ENCODE measurements at places on chromosomes 2 and 18. TPM values are rescaled to one million over a fixed set of nuclear protein-coding genes. Genes with fewer than 3 reads are reported as not detected.

Gene C2orf74
- 3.2 TPM for total RNA-seq

Gene POTEI
- total RNA-seq: not detected

Gene UGT1A4
- total RNA-seq: 1.1 TPM

Gene OTX1
- 0.85 TPM for total RNA-seq

Gene ABCG8
- not detected for total RNA-seq

Gene CPO
- total RNA-seq: not detected

Gene ACMSD
- not detected for total RNA-seq

Gene FABP1
- total RNA-seq: not detected

- no peak for DNase-seq
- H3K27me3 ChIP-seq: no peaks in the 10 kb centered on the region
- peak overlapping the region; percentile 75 for H3K27ac ChIP-seq
- H3K4me1 ChIP-seq: peaks cover 62% of the 10 kb centered on the region
- H3K36me3 ChIP-seq: no peaks in the 10 kb centered on the region
These were observed 1.8 kb upstream of the DUSP2 start for GRCh38 chr2:96146881-96147592.

DNA sequence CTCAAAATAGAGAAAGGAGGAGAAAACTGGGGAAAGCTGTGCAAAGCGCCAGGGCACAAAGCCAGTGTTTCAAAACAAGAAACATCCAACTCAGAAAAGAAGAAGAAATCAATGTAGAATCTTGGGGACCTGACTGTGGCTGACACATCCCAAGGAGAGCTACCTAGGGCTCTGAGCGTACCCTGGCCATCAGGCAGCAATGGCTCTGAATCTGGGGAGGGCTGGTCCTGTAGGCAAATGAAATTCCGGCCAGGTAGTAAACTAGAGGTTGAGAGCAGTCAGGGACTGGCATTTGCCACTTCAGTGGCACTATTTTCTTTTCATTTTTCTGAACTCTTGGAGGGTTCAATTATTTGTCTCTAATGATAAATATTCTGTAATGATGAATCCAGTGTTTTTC is 525.8 kb downstream of the STK39 start:
- no peaks in the 10 kb centered on the region for H3K36me3 ChIP-seq
- no peaks in the 10 kb centered on the region for H3K4me1 ChIP-seq
- DNase-seq: no peak
- no peaks in the 10 kb centered on the region for H3K27me3 ChIP-seq
- no peak overlapping the region for H3K4me3 ChIP-seq

- H3K27me3 ChIP-seq: no peaks in the 10 kb centered on the region
- no peak for DNase-seq
- H3K4me3 ChIP-seq: no peak overlapping the region
- no peaks in the 10 kb centered on the region for H3K36me3 ChIP-seq
- no peak overlapping the region for H3K27ac ChIP-seq
- H3K4me1 ChIP-seq: no peaks in the 10 kb centered on the region
These were observed 49.2 kb upstream of the NAB1 start for GRCh38 chr2:190599546-190600220.

- no peaks in the 10 kb centered on the region for H3K27me3 ChIP-seq
- peaks cover 12% of the 10 kb centered on the region for H3K4me1 ChIP-seq
- H3K36me3 ChIP-seq: no peaks in the 10 kb centered on the region
- no peak overlapping the region for H3K4me3 ChIP-seq
These were observed 73.5 kb upstream of the SERTAD2 start for GRCh38 chr2:64727013-64727767.

- H3K4me3 ChIP-seq: peak overlapping the region; percentile 39
- no peaks in the 10 kb centered on the region for H3K36me3 ChIP-seq
- DNase-seq: no peak
These were observed 88.7 kb downstream of the SLC8A1 start for GRCh38 chr2:40363231-40363630.

GRCh38 chr2:10646153-10646552 is 43.6 kb downstream of the NOL10 start:
- H3K27me3 ChIP-seq: no peaks in the 10 kb centered on the region
- DNase-seq: no peak
- H3K4me3 ChIP-seq: no peak overlapping the region
- H3K4me1 ChIP-seq: no peaks in the 10 kb centered on the region
- H3K27ac ChIP-seq: no peak overlapping the region
- peaks cover 5% of the 10 kb centered on the region for H3K36me3 ChIP-seq

DNA sequence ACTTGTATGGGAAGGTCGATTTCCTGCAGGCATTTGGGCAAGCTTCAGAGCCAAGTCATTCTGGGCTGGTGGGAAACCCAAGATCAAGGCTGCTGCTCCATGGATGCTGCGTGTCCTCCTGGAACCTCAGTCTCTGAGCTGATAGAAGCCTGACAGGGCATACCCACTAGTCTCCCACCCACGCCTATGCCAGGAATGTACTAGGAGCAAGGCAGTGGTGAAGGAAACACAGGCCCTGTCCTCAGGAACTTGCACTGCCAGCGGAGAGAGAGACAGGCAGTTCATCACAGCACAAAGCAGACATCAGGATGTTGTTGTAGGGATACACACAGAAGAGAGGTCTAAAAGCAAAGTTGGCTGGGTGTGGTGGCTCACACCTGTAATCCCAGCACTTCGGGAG is 84.2 kb downstream of the PLB1 start:
- H3K4me1 ChIP-seq: peaks cover 17% of the 10 kb centered on the region
- no peak overlapping the region for H3K4me3 ChIP-seq
- no peaks in the 10 kb centered on the region for H3K36me3 ChIP-seq
- no peak for DNase-seq

GRCh38 chr2:12424809-12425208 is 291.9 kb upstream of the TRIB2 start:
- H3K27ac ChIP-seq: no peak overlapping the region
- no peak overlapping the region for H3K4me3 ChIP-seq
- H3K27me3 ChIP-seq: no peaks in the 10 kb centered on the region

DNA sequence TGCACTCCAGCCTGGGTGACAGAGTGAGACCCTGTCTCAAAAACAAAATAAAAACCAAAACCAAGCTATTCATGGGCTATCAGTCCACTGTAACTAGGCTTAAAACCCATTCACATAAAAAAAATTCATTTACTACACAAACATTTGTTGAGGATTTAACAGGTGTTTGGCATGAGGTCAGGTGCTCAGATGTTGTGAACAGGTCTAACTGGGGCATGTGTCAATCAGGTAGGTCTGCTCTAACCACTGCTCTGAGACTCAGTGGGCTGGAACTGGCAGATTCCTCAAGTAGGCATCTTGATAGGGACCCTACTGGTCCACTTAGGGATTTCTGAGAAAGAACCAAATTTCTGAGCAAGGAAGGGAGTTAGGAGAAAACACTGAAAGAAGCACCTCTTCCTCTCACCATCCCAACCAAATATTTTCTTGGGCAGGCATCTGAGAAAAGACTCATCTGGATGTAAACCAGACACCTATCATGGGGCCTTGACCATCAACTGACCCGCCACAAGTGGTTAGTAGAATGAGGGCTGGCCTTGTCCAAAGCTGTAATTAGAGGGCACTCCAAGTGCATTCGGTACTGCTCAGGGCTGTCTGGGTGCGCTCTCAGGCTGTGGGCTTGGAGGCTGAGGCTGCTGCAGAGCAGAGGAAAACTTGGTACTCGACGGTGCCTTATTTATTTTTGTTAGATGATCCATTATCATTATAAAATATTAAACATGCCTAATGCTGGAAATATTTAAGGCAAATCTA is 33.9 kb downstream of the WIPF1 start:
- H3K36me3 ChIP-seq: peaks cover 6% of the 10 kb centered on the region
- no peaks in the 10 kb centered on the region for H3K27me3 ChIP-seq
- peaks cover 16% of the 10 kb centered on the region for H3K4me1 ChIP-seq
- no peak overlapping the region for H3K4me3 ChIP-seq
- no peak for DNase-seq

- no peak overlapping the region for H3K27ac ChIP-seq
- H3K4me1 ChIP-seq: no peaks in the 10 kb centered on the region
- no peak for DNase-seq
- no peak overlapping the region for H3K4me3 ChIP-seq
These were observed 349.0 kb upstream of the TNP1 start for GRCh38 chr2:217208867-217209266.

DNA sequence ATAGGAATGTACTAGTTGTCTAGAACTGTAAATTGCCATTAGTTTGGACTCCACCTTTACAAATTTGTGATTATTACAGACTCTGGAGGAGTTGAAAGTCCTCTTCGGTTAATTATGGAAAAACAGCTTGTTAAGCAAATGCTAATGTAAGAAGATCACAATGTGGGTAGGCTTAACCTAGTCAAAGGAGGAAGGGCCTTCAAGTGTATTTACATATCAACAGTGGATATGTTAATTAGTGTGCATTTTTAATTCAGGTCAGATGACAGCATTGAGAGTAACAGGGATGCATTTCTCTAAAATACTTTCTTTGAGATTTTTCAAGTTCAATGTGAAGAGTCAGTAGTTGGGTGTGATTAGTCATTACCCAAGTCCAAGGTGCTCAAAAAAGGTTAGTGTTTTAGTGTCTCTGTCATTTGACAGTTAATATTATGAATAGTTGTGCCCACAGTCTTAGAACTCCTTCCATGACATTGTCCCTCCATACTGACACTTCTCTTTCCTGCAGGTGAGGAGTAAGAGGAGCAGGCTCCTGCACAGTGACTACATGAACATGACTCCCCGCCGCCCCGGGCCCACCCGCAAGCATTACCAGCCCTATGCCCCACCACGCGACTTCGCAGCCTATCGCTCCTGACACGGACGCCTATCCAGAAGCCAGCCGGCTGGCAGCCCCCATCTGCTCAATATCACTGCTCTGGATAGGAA is 28.0 kb downstream of the CD28 start:
- no peak overlapping the region for H3K4me3 ChIP-seq
- no peaks in the 10 kb centered on the region for H3K4me1 ChIP-seq
- no peaks in the 10 kb centered on the region for H3K27me3 ChIP-seq
- no peak overlapping the region for H3K27ac ChIP-seq

DNA sequence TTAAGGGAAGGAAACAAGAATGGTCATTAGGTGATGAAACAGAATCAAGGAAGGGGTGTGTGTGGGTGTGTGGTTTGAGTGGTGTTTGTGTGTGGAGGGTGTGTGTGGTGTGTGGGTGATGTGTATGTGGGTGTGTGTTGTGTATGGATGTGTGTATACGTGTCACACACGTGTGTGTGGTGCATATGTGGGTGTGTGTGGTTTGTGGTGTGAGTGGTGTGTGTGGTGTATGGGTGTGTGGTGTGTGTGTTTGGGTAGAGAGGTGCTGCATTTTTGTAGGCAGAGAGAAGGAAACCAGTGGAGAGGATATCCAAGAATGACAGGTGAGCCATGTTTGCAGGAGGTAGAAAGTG is 1.1 kb upstream of the CEP192 start:
- H3K36me3 ChIP-seq: peaks cover 13% of the 10 kb centered on the region
- no peaks in the 10 kb centered on the region for H3K27me3 ChIP-seq
- DNase-seq: no peak

GRCh38 chr18:34809451-34810072 is 99.5 kb downstream of the DTNA start:
- no peaks in the 10 kb centered on the region for H3K27me3 ChIP-seq
- peak overlapping the region; percentile 24 for H3K27ac ChIP-seq
- H3K36me3 ChIP-seq: no peaks in the 10 kb centered on the region

- H3K36me3 ChIP-seq: no peaks in the 10 kb centered on the region
- no peak for DNase-seq
- H3K27ac ChIP-seq: no peak overlapping the region
These were observed 512.8 kb upstream of the POU3F3 start for GRCh38 chr2:104340879-104341828.

DNA sequence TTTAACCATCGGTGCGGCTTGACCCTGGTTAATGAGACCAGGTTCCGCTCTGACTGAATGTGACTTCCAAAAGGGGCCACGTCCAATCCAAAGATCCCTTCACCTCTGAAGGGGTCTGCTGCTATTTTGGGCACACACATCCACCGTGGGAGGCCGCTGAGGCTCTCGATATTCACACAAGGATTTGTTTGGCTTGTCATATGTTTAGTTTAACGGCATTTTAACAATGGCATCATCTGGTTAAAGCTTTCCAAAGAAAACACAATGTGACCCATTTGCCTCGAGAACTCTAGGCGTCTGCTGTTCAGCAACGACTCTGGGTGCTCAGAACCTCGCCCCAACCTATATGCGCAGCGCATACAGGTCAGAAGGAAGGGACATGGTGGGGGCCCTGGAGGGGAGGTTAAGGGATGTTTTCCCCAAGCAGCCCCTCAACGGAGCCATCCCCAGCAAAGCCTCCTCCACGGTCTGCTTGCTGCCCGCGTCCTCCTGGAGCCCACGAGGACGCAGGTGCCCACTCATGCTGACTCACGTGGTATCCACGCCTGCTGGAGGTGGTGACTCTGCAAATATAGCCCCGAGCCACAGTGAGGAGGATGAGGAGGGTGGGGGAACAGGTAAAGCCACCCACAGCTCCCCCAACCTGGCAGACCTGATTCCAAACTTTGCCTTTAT is 260.3 kb downstream of the HDAC4 start:
- H3K27me3 ChIP-seq: no peaks in the 10 kb centered on the region
- H3K4me1 ChIP-seq: no peaks in the 10 kb centered on the region
- peak overlapping the region; percentile 15 for H3K27ac ChIP-seq
- no peak for DNase-seq

- no peaks in the 10 kb centered on the region for H3K27me3 ChIP-seq
- no peak overlapping the region for H3K27ac ChIP-seq
- H3K4me3 ChIP-seq: no peak overlapping the region
- no peaks in the 10 kb centered on the region for H3K36me3 ChIP-seq
- no peak for DNase-seq
These were observed 130.6 kb upstream of the CDH19 start for GRCh38 chr18:66734451-66734850.

- no peaks in the 10 kb centered on the region for H3K36me3 ChIP-seq
- H3K27ac ChIP-seq: peak overlapping the region; percentile 38
- no peak for DNase-seq
These were observed 38.6 kb downstream of the ACOXL start for GRCh38 chr2:110770959-110771431.

DNA sequence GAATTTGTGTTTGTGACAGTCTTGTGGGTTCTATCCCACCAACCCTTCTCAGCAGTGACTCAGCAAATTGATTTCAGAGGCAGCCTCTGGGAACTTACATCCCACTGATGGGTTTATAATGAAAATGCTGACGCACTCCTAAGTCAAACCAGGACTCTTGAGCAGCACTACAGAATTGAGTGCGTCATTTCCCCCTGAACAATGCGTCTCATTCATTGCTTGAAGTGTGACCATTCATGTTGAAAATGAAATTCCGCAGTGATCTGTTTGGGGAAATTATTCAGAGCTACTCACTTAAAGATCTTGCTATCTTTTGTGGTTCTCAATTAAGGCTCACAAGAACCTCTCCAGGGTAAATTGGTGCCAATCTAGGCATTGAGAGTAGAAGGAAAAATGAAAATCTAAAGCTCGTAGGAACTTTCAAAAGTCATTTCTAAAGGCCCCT is 417.7 kb upstream of the SLC14A2 start:
- H3K27me3 ChIP-seq: no peaks in the 10 kb centered on the region
- no peaks in the 10 kb centered on the region for H3K4me1 ChIP-seq
- DNase-seq: no peak
- no peaks in the 10 kb centered on the region for H3K36me3 ChIP-seq

GRCh38 chr2:191014653-191015020 is 666 bp upstream of the STAT1 start:
- H3K27me3 ChIP-seq: no peaks in the 10 kb centered on the region
- peak overlapping the region; percentile 79 for H3K4me3 ChIP-seq
- peaks cover 31% of the 10 kb centered on the region for H3K4me1 ChIP-seq
- no peaks in the 10 kb centered on the region for H3K36me3 ChIP-seq
- H3K27ac ChIP-seq: peak overlapping the region; percentile 95

All from esophagus squamous epithelium (tissue), 5 donors.